ENCODE measurements at places on chromosomes 7 and 10.
A peak's percentile ranks its signal among the peaks of the same experiment; 100 is the strongest.

DNA sequence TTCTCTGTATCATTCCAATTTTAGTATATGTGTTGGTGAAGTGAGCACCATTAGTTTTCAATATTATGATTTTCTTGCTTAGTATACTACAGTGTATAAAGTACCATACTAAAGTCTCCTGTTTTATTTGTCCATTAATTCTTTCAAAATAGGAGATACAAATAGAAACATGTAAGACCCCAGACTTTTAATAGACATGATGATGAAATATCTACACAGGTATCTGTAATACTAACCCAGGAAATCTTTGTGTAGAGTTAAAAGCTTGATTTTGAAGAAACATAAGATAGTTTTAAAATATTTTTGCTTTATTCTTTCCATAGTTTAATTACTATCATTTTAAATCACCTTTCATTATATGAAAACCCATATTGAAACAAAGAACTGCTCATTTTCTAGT is 133.8 kb upstream of the WNT16 start:
- no peak for DNase-seq

GRCh38 chr10:24848195-24848594 is 104.2 kb downstream of the PRTFDC1 start:
- no peak for DNase-seq

GRCh38 chr10:66929375-66929774 is 3.5 kb downstream of the LRRTM3 start:
- DNase-seq: no peak

GRCh38 chr10:123741146-123741545 is 75.0 kb downstream of the GPR26 start:
- no peak for DNase-seq

- no peak for DNase-seq
Observed at GRCh38 chr10:10526846-10527245, 490.8 kb upstream of the CELF2 start.

- DNase-seq: no peak
Observed at GRCh38 chr7:27973625-27974024, 207.0 kb downstream of the JAZF1 start.

DNA sequence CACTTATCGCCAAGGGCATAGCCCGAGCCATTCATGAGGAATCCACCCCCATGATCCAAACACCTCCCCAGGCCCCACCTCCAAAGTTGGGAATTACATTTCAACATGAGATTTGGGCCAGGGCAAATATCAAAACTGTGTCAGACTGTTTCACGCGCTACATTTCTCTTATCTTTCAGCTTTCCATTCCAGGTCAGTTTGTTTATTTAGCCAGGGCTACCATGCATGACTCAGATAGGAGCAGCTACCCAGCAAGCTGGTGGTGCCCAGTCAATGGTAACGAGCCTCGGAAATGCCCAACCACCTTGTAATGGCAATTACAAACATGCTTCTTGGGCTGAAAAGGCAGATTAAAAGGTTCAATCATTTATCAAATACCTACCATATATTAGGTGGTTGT is 43.6 kb upstream of the BAMBI start:
- DNase-seq: no peak

GRCh38 chr10:110273474-110273873 is 31.2 kb downstream of the SMNDC1 start:
- peak; percentile 74 for DNase-seq

- no peak for DNase-seq
Observed at GRCh38 chr10:4847561-4848355, 21.8 kb downstream of the AKR1E2 start.

GRCh38 chr7:41133690-41134299 is 569.1 kb downstream of the INHBA start:
- DNase-seq: no peak

- DNase-seq: no peak
Observed at GRCh38 chr7:1620835-1621234, 49.2 kb upstream of the ELFN1 start.

DNA sequence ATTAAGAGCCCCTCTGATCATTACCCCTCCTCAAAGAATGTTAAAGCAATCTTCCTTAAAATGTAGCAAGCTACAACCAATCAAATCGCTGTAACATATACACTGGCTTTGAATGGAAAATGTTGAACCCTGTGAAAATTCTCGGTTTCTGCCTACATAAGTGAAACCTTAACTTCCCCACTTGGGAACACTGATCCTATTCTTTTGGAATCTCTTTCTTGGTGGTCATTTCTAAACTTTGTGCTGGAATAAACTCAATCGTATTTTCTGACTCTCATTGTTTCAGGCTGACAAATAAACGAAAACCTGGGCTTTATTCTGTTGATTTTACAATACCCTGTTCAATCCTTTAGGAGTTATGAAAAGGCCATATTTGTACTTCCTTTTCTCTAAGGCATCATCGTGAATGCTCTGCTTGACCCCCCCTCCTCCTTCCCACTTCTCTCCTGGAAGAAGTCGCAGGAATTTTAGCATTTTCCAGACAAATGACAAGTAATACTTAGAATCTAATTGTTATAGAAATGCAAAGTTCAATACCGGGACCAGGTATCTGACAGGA is 155.1 kb upstream of the FAM13C start:
- DNase-seq: no peak

DNA sequence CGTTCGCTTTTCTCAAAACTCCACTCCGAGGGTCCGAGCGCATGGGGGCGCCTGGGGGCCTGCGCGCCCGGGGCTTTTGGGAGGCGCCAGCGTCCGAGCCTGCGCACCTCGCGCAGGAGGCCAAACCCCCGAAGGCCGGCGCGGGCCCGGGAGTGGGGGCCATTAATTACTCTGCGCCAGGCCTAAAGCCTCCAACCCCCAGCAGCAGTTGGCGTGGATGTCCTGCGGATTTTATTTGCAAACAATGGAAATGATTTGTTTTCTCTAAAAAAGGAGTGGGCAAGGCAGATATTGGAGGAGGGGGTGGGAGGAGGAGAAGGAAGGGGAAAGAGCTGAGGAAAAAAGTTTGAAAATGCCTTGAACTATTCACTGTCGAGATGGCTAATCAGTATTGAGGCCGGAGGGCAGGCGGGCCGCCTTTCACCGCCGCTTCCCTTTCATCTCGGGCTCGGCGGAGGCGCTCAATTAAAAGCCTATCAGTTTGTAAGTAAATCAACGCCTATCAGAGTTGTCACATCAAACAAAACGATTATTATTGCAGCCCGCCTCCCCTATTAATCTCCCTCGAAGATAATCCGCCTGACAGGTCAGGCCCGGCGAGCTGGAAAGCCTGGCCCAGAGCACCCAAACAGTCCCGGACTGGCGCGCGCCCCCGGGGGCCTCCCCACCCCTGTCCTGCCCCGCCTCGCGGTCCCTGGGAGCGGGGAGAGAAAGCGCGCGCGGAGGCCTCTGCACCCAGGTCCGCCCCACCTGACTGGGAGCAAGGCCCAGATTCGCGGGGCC is 3.4 kb upstream of the ZNF503 start:
- no peak for DNase-seq

- DNase-seq: no peak
Observed at GRCh38 chr7:2034291-2035201, 198.2 kb downstream of the MAD1L1 start.

Data from CD4-positive, alpha-beta memory T cell (primary cell).